ENCODE measurements at places on chromosomes 13 and 19. TPM values are rescaled to one million over a fixed set of nuclear protein-coding genes. Genes with fewer than 3 reads are reported as not detected.
A peak's percentile ranks its signal among the peaks of the same experiment; 100 is the strongest.

GRCh38 chr19:35558400-35559280, 4.8 kb downstream of the ATP4A start:
- DNase-seq: no peak

GRCh38 chr13:25453850-25454365, 82.1 kb downstream of the ATP8A2 start:
- no peak for DNase-seq

GRCh38 chr13:55106509-55106908, 2034.2 kb upstream of the PRR20A start:
- no peak for DNase-seq

- DNase-seq: no peak
Measured at GRCh38 chr19:53870485-53870844, 2.8 kb downstream of the MYADM start.

GRCh38 chr19:34969721-34970120, 5.7 kb upstream of the ZNF792 start:
- DNase-seq: no peak

- DNase-seq: no peak
Measured at GRCh38 chr13:106182404-106182803, 353.1 kb downstream of the EFNB2 start.

TTC9B gene
- total RNA-seq: under 0.01 TPM

GRCh38 chr13:41501281-41501680, 43.9 kb downstream of the RGCC start:
- no peak for DNase-seq

DNA sequence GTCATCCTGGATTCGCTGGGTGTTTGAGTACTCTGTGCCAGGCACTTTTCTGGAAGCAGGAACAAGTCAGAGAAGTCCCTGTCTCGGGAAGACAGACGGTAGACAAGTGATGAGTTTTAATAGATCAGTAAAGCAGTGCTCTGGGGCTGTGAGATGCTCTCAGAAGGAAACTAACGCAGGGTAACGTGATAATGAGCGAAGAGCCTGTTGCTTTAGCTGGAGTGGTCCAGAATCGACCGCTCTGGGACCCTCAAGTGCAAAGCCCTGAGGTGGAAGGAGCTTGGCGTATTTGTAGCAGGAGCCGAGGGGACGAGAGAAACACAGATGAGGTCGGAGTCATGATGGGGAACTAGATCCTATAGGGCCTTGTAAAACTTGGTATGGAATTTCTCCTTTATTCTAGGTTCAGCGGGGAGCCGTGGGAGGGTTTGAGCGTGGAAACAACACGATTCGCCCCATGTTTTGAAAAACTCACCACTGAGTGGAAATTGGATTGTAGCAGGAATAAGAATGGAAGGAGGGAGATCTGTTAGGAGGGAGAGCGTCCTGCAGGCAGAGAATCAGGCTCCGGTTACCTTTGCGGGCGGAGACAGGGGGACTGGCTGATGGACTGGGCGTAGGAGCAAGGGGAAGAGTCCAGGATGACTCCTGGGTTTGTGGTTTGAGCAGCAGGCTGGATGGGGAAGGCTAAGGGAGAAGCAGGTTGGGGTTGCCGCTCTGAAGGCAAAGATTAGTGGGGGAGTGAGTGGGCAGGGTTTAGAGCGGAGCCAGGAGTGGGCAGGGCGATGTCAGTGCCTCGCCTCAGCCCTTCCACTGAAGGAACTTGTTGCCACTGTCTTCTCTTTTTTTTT, 763 bp downstream of the POLD1 start:
- peak; percentile 25 for DNase-seq

TBXA2R gene
- 1.3 TPM for total RNA-seq

ZNF541 gene
- total RNA-seq: under 0.01 TPM

DNA sequence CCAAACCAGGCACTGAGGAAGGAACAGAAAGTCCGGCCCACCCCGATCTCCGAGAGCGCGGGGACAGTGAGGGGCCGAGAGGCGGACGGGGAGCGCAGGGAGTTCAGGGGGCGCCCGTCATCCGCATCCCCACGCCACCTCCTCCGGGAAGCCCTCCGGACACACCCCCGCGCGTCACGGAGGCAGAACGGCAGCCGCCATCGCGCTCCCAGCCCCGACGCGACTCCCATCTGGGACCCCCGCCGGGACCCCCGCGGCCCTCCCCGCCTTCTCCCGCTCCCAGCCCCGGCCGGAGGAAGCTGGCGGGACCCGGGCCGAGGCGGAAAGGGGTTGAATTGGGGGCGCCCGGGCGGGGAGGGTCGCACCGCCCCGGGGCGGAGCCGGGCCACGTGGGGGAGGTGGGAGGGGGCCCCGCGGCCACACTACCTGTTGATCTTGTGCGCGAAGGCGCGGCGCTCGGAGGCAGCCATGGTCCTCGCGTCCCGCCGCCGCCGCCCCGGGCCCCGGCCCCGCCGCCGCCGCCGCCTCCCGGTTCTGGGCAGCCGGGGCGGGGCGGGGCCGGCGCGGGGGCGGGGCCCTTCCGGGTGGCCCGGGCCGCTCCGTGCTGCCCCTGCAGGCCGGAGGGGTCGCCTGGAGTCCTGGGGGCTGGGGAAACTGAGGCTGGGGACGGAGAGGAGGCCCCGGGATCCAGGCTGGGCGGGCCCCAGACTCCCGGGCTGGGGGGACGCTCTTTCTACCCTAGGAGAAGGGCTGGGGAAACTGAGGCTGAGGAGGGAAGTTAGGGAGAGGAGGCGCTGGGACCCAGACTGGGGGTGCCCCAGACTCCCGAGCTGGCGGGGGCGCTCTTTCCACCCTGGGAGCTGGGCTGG, at the start of gene DOCK6:
TSS of gene DOCK6 (minus strand) at position 554 of the 869 bp plus-strand sequence. CDS start at position 470, 84 bp downstream.
- no peak for DNase-seq

DNA sequence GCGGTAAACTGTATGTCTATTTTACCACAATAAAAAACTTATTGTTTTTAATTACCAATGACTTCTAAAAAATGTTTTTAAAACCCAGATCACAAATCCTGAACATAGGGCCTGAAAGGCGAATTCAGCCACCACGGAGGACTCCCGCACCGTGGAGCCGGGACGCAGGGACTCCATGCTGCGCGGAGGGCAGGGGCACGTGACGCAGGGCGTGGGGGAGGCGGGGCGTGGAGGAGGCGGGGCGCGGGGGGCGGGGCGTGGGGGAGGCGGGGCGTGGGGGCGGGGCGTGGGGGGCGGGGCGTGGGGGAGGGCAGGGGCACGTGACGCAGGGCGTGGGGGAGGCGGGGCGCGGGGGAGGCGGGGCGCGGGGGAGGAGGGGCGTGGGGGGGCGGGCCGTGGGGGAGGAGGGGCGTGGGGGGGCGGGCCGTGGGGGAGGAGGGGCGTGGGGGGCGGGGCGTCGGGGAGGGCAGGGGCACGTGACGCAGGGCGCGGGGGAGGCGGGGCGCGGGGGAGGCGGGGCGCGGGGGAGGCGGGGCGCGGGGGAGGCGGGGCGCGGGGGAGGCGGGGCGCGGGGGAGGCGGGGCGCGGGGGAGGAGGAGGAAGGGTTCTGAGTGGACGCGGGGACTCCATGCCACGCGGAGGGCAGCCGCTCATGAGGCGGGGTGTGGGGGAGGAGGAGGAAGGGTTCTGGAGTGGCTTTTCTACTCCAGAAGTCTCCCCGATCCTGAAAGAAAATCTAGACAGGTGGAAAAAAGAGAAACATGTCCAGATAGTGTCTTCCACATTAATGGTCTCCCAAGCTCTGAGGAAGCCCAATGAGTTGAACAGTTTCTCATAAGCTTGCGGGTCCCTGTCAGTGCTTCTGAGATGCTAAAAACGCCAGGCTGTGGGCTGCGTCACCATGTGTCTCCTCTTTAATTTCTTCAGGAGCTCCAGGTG, 4.4 kb upstream of the PROZ start:
- DNase-seq: peak; percentile 72

DNA sequence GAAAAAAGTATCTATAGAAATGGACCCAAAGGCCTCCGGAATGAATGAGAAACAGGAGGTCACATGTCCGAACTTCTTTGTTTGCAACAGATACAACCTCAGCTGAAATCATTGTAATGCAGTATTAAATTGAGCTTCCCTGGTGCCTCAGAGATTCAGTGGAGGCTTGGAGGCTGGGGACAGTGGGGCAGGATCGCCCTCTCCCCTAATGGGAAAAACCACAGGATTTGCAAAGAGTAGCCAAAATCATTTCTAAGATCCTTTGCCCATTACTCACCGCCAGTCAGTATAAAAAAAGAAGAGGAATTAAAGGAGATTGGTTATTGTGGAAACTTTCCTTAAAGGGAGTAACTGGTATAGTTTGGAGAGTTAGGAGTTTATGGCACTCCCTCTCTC, 30.4 kb upstream of the IRS2 start:
- DNase-seq: no peak

GRCh38 chr13:34657716-34658115, 284.4 kb upstream of the NBEA start:
- DNase-seq: no peak

GRCh38 chr19:934865-935479, 9.1 kb downstream of the ARID3A start:
- no peak for DNase-seq

DNA sequence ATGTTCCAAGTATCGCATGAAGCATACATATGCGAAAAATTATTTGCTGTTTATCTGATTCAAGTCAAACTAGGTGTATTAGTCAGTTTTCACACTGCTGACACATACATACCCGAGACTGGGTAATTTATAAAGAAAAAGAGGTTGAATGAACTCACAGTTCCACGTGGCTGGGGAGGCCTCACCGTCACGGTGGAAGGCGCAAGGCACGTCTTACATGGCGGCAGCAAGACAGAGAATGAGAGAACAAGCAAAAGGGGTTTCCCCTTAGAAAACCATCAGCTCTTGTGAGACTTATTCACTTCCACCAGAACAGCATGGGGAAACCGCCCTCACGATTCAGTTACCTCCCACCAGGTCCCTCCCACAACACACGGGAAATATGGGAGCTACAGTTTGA, 13.0 kb upstream of the PROZ start:
- no peak for DNase-seq

DNA sequence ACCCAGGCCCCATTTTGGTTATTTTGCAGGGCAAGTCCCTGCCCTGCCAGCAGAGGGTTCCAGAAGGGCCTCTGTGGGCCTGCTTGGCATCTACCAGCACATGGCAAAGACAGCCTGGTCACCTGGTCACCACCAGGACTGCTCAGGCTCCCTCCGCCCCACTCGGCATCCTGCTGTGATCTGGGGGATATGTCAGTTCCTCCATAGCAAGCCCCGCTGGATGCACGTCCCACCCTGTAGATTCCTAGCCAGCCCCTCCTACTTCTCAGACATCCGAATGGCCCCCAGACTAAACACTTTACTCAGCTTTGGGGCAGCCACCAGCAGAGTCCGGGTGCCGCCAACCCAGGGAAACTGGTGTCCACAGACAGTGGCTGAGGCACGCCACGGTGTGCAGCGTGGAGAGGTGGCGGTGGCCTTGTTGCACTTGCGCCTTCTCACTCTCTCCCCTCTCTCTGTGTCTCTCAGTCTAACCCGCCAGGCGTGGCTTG, 31.8 kb upstream of the USE1 start:
- peak; percentile 30 for DNase-seq

PODNL1 gene
- under 0.01 TPM for total RNA-seq

NPHS1 gene
- total RNA-seq: not detected

KRTDAP gene
- not detected for total RNA-seq

GRCh38 chr13:22235285-22235949, 564.5 kb downstream of the FGF9 start:
- no peak for DNase-seq

GRCh38 chr13:42405665-42406390, 133.9 kb downstream of the AKAP11 start:
- no peak for DNase-seq

DNA sequence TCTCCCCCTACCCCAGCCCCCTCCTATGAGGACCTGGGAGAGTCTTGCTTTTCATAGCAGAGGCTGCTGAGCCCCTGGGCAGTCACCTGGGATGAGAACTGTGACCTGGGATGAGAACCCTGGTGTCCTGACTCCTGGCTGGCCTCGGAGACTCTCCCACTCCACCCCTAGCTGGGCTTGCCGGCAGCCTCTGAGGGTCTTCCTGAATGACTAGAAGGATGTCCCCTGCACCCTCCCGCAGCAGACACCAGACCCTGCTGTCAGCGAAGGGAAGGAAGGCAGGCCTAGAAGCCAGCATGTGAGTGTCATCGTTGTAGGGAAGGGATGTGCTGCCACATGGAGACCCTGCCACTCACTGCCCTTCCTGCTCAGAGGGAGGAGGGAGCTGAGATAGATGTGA, 203.4 kb upstream of the ZNF536 start:
- DNase-seq: no peak

IGSF23 gene
- not detected for total RNA-seq

ZNF175 gene
- total RNA-seq: 2.7 TPM

DNA sequence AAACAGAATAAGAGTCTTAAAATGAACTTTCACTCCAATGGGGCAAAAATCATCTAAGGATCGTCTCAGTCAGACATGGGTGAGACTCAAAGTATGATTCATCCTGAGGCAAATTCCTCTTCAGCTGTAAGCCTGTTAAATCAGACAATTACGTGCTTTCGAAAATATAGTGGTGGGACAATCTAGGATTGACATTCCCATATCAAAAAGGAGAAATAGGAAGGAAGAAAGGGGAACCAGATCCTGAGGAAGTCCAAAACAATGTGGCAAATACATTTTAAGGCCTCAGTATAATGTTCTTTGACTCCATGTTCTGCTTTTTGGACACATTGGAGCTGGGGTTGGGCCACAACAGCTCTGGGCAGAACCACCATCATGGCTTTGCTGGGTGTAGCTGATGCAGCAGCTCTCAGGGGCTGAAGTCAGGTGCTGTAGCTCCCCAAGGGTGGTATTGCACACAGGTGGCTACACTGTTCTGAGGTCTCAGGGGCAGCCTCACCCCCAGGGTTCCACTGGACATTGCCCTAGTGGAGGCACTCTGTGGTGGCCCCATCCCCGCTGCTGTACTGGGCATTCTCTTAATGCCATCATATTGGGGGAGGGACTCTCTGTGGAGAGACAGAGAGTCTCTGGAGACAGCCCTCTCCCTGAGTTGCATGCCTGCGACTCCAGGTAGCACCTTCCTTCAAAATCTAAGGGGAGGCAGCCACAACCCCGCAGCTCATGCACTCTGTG, 5.7 kb upstream of the FPR3 start:
- DNase-seq: no peak

PROZ gene
- total RNA-seq: not detected

GRCh38 chr13:30805603-30806011, 70.3 kb downstream of the ALOX5AP start:
- DNase-seq: no peak

- DNase-seq: no peak
Measured at GRCh38 chr13:20408181-20408580, 117.5 kb downstream of the CRYL1 start.

TMEM59L gene
- not detected for total RNA-seq

PCSK4 gene
- total RNA-seq: 11.6 TPM

GRCh38 chr13:40777166-40777808, 6.3 kb upstream of the MRPS31 start:
- DNase-seq: no peak

- DNase-seq: peak; percentile 9
Measured at GRCh38 chr19:54517483-54517882, 14.9 kb downstream of the LAIR2 start.

SMIM7 gene
- total RNA-seq: 32.9 TPM

All from hematopoietic multipotent progenitor cell (in vitro differentiated cells).